ENCODE measurements at places on chromosomes 6 and 20.

DNA sequence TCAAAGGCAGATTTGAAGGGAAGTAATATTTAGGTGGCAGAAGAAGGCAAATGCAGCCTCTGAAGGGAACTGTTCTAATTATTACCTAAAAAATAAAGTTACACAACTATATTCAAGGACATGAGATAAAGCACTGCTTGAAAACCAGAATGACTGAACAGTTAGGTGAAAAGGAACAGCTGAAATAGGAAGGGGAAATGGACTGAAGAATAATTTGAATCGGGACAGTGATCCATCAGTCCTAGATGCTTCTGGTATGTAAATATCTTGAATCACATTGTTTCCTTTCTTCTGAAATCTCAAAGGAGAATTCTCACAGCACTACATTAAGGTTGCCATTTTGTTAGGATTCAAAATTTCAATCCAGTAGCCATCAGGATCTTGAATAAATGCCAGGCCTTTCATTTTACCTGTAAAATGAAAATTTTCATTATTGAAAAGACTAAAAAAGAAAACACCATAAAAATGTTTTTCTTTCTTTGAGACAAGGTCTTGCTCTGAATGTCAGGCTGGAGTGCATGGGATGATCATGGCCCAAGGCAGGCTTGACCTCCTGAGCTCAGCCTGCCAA, 25.9 kb downstream of the GLO1 start:
- no peak for DNase-seq

GRCh38 chr6:109978174-109979032, at the start of gene GPR6:
TSS of gene GPR6 (plus strand) at chr6:109978311. CDS start at chr6:109979113, 802 bp downstream.
- DNase-seq = no peak

DNA sequence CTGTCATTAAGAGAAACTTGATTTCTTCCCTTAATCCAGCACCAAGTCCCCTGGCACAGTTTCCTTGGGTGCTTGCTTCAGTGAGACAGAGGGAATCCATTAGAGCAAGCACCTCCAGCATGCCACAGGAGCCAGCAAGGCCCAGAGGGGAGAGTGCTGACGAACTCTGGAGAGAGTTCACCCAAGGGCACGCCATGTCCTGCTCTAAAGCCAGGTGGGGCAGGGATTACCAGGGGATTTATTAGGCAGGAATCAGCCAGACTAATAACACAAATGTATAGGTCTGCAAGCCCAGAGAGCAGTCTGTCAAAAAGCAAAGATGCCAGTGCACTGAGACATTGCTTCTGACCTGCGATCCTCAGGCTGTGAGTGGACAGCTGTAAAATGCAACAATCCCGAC, 155.4 kb upstream of the SYNDIG1 start:
- DNase-seq = no peak

DNA sequence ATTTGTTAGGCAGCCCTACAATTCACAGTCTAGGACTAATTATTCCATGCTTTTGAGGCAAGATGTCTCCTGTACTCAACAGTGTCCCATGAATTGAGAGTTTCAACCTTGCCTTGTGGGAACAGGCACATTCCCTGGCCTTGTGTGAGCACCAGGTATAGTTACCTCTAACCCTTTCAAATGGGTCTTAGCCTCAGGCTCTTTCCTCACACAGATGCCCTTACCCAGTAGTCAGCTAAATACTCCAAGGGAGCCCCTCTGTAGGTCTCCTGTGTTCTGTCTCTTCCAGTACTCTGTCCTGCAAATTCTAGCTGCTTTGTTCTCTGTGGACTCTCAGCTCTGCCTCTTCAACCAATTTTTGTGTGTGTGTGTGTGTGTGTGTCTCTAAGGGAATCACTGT, 135.3 kb downstream of the ZFAND3 start:
- no peak for DNase-seq

DNA sequence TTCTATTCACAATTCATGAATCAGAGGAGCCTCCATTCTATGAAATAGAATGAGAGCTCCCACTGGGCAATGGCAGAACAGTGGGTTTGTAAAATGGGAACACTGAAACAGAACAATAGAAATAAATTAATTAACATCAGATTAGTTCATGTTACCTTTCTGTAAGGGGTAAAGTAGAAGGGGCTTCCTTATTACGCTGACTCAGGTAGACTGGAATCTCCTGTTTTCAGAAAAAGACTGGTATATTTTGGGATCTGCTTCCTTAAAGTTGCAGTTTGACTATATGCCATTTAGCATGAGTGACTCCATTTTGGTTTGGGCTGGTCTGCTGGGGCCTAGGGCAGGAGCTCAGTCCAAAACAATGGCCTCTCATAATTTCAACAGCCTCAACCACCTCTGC, 52.8 kb upstream of the ZFAND3 start:
- DNase-seq = no peak

DNA sequence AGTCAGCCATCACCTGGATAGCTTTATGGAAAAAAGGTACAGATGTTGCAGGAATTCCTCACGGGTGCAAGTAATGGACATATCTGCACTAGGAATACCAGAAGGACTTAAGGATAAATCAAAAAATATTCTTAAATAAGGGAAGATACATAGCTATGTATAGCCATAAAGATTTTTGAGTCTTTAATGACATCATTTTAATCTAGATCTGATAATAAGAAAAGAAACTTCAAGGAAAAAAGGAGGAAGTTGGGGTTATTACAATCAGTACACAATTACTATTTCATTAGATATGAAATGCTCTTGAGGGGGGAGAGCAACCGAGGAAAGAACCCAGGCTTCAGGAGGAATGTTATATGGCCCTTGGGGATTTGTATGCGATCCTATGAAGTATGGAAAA, 110.2 kb downstream of the FOXC1 start:
- DNase-seq = no peak

DNA sequence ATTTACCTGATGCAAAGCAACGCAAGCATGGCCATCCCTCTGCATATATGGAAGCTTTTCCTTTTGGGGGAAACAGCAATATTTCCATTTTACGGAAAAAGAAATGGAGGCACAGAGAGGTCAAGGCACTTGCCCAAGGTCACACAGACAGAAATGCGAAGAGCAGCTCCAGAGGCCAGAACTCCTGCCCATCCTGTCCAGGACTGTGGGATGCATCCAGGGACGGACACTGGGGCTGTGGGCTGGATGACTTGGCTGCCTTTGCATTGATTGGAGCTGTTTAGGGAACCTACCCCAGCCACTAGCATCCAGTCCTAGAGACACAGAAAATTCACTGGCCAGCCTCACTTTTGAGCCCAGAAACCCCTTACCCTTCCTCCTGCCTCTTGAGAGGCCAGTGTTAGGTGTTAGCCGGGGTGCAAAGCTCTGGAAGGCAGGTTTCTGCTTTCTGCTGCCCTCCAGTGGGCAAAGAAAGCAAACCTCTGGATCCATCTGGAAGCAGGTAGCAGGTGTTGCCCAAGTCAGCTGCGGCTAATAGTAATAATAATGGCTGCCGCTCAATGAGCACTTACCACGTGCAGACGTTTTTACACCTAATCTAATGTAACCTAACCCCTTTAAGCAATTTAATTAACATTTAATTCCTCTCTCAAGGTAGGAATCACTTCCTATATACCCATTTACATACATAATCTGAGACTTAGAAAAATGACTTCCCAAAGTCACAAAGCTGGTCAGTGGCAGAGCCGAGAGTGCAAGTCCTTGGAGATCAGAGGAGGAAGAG, 31.7 kb upstream of the CCN5 start:
- DNase-seq = no peak

GRCh38 chr6:154462425-154462824, 48.1 kb downstream of the CNKSR3 start:
- DNase-seq = no peak

DNA sequence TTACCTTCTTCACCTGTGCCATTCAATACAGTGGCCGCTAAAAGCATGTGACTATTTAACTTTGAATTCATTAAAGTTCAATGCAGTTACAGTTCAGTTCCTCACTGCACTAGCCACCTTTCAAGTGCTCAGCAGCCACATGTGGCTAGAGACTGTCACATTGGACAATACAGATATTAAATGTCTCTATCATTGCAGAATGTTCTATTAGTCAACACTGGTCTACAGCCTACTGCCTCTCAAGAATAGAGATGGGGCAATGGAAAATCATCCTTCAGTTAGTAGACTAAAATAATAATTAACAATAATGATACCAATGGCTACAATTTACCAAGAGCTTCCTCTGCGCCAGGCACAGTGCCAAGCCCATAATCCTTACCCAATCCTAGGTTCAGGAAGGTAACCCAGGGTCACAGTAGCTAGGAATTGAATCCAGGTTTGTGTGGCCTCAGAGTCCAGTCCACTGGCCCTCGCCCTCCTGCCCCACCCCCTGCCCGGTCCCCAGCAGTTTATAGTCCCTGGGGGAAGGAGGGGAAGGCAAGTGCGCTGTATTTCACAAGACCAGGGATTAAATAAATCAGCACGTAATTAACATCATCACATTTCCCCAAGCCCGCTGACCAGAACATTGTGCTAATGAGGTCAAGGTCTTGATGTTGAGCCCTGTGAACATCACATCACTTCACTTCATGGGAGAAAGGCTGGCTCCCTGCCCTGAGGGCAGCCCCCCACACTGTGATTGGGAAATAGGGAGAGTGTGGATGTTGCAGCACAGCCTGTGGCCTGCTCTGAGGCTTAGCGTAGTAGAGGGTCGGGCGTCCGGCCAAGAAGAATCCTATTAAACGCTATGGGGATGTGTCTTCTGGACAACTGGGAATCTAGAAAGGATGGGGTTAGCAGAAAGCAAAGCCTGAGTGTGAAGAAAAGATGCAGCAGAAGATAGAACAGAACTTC, 147.2 kb downstream of the VEGFA start:
- peak; percentile 77 for DNase-seq

DNA sequence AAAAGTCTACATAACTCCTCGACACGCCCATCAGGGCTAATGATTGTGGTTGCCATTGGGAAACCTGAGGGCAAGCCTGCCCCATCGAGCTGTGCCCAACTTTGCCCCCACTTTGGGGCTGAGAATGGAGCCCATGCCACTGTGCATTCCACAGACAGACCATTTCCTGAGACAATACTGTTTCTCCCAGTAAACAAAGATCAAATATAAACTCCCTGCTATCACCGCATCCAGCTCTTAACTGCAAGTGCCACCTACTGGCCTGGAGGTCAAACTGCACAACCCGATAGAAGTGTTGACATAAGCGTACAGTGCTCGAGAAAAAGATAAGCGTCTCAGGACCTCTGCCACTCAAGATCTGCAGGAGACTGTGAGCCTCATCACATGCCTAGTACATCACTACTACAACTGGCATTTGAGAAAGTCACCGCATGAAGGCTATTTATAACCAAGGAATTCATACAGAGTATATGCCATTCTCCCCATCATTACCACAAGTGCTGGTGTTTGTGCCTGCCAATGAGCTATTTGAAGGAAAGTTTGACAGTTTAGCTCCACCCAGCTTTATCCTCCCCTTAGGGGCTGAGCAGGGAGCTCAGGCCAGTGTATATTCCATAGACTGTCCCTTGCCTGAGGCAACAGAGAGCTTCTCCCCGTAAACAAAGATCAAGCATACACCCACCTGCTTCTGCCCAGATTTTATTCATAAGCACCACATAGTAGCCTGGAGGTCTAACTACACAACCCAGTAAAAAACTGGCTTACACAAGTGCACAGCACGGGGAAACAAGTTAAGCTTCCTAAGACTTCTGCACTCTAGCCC, 4.5 kb upstream of the DEFB126 start:
- no peak for DNase-seq

DNA sequence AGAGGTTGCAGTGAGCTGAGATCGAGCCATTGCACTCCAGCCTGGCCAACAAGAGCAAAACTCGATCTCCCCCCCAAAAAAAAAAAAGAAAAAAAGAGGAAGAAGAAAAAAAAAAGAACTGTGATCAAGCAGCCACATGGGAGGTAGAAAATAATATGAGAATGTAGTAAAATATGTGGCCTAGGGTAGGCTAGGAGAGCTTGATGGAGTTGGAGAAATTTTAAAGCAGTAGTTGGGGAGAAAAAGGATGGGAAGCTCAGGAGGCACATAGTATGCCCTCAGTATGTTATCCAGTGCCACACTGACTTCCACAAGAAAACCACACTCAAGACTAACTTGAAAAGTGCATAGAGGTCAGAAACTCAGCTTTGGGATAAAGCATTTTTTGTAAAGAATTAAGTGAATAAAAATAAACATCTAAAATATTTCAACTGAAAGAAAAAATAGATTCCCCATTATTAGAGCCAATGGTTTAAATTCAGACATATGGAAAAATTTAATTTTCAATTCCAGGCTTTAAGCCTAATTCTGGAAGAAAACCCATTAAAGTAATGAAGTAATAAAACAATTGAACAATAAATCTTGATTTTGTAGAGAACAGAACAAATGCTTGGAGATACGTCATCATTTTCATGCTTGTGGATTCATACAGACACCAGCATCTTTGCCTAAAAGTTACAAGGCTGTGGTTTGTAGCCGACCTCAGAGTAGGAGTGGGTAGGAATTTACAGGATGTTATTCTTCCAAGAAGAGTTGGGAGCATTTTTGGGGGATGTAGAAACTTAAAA, 34.7 kb downstream of the PLEKHG1 start:
- no peak for DNase-seq

GRCh38 chr6:95325916-95326315, 251.4 kb upstream of the MANEA start:
- no peak for DNase-seq

DNA sequence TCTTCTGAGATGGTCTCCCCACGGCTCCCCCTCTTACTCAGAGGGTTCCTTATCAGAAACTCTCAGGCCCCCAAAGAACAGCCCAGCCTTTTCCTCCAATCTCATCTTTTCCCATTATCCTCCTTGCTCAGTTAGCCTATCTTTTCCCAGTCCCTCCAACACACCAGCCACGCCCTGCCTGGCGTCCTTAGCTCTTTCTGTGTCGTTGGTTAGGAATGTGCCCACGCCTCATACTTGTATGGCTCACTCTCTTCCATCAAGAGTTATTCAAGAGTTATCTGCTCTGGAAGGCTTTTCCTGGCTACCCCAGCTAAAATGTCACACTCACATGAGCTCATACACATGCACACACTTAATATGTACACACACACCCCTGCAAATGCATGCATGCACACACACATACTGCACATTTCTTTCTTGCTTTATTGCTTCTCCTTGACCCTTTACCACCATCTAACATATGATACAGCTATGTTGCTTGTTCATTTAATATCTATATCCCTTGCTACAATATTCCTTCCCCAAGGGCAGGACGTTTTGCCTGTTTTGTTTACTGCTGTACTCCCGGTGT, 37.6 kb downstream of the SLC2A10 start:
- no peak for DNase-seq

DNA sequence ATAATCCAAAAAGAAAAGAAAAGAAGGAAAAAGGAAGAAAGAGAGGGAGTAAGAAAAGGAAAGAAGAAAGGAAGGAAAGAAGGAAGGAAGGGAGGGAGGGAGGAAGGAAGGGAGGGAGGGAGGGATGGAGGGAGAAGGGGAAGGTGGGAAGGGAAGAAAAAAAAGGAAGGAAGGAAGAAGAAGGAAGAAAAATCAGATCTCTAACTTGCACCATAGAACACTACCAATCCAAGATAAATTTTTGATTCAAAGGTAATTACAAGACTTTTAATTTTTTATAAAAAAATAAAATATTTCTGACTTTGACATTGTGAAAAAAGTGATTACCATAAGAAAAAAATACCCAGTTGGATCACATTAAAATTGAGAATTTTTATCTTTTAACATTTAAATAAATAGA, 70.5 kb upstream of the NKAIN2 start:
- no peak for DNase-seq

- no peak for DNase-seq
These were observed 98.8 kb downstream of the SASH1 start for GRCh38 chr6:148441454-148441911.
